A549 (cell line): ENCODE measurements at places on chromosomes 5 and 9.

DNA sequence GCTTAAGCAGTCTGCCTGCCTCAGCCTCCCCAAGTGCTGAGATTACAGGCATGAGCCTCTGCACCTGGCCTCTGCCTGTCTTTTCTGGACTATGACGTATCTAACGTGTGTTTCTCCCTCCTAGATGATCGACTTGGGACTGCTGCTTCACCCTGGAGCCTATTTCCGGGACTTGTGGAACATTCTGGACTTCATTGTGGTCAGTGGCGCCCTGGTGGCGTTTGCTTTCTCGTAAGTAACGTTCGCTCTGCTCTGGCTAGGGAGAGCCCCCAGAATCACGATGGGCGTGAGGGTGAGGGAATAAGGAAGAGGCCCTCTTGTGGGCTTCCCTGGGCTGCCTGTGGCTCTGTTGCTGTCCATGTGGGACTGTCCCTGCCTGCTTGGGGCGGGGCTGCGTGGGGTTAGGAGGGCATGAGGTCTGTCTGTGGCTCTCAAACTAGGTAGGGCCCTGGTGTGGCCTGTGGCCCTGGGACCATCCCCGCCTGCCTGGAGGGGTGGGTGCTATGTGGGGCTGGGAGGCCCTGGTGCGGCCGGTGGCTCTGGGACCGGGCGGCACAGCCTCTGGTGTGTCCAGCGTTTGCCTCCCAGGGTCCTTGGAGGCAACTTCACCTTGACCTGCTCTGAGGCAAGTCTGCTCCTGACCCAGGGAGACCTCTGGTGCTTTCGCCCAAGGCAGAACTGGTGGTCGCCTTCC, 171.7 kb downstream of the CACNA1B start:
- no peak for DNase-seq

DNA sequence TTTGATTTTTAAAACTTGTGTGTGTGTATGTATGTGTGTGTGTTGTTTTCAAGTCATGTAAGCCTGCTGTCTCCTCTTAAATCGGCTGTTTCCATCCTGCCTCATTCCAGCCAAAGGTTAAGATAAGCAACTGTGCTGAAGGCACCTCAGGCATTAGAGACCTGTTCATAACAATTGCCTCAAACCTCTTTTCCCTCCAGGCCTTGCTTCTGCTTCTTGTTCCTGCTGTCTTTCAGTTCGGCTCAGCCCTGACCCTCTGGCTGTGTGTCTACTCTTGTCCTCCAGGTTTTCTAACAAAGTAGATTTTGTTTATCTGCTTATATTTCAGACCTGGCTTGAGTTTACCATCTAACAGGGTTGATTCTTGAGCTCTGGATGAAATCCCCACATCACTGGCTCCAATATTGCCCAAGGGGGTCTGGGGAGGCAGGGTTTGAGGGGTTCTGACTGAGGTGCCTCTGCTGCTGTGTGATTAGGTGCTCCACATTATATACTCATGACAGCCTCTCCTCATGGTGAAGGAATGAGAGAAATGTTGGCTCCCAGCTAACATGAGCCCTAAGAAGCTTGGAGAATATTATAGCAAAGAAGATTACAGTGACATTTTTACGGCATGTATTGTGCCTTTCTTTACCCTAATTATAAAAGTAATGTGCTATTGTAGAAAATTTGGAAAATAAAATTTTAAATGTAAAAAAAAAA, 229.7 kb upstream of the PIK3R1 start:
- DNase-seq: no peak

DNA sequence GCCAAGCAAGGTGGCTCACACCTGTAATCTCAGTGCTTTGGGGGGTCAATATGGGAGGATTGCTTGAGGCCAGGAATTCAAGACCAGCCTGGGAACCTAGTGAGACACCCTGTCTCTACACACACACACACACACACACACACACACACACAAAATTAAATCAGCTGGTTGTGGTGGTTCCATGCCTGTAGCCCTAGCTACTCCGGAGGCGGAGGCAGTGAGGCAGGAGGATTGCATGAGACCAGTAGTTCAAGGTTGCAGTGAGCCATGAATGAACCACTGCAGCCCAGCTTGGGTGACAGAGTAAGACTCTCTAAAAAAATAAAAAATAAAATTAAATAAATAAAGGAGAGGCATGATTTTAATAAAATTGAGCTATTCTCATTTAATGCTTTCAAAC, 13.1 kb downstream of the CEMIP2 start:
- no peak for DNase-seq

DNA sequence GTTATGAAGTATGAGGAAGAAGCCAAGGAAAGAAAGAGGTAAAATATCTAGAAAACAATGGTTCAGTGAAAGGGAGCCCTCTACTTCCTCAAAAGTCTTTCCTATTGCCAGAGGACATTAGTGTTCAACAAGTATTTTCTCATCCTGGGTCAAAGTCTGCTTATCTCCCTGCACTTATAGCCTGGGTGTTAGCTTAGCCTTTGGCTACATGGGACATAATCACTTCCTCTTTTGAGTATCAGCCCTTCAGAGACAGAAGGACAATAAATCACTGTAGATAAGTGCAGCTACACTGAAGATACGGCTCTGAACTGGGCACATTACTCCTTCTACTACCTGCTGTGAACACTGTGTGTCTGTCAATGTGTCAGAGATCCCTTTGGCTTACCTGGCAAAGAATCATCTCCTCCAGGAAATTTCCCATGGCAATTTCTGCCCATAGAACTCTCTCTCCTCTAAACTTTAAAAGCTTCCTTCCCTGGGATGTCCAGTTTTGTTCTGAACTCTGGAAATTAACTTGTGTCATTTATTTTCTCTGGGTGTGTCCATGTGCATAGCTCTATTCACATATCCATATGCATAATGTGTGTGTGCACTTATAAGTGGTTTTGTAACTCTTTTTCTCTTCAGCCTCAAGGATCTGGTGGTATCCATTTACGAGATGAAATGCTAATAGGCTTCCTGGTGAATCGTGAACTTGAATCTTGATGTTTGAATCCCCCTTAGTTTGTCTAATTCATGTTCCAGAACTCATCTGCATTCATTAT, 30.0 kb upstream of the RECK start:
- DNase-seq: no peak

- no peak for DNase-seq
Measured at GRCh38 chr5:82603033-82603987, 325.2 kb upstream of the RPS23 start.

DNA sequence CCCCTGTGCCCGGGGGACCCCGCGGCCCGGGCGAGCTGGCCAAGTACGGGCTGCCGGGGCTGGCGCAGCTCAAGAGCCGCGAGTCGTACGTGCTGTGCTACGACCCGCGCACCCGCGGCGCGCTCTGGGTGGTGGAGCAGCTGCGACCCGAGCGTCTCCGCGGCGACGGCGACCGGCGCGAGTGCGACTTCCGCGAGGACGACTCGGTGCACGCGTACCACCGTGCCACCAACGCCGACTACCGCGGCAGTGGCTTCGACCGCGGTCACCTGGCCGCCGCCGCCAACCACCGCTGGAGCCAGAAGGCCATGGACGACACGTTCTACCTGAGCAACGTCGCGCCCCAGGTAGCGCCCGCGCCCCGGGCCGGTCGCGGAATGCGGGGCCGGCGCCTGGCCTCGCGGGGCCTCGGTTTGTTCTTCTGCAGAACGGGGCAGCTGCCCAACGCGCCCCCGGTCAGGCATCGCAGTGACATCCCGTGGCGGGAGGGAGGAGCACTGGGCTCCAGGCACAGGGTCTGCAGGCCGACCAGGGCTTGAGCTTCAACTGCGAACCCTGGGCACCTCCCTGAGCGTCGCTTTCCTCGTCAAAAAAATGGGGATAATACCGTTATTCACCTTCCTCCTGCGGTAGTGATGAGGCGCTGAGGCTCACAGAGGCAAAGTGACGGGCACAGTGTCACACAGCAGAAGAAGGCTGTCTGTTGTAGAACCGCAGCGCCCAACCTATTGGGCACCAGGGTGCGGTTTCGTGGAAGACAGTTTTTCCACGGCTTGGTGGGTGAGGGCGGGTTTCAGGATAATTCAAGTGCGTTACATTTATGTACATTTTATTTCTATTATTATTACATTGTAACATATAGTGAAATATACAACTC, 777 bp downstream of the ENDOG start:
- DNase-seq: no peak

- no peak for DNase-seq
Measured at GRCh38 chr9:103514767-103515166, 519.6 kb downstream of the CYLC2 start.

DNA sequence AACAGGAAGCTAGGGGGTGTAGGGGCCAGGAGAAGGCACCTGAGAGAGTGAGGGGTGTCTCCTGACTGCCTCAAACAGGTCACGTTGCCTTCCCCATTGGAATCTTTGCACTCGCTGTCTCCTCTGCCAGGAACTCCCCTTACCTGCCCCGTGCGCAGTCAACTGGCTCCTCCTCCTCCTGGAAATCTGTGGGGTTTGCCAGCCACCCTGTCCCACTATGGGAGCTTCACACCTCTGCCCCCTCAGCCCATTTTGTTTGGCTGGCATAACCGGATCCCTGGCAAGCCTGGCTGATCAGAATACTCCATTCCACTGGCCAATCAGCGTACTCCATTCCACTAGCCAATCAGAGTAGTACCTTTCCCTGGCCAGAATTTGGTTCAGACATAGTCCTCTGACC, 10.4 kb upstream of the SLC34A1 start:
- no peak for DNase-seq

GRCh38 chr9:8348756-8349155, 549.2 kb upstream of the DMAC1 start:
- no peak for DNase-seq

DNA sequence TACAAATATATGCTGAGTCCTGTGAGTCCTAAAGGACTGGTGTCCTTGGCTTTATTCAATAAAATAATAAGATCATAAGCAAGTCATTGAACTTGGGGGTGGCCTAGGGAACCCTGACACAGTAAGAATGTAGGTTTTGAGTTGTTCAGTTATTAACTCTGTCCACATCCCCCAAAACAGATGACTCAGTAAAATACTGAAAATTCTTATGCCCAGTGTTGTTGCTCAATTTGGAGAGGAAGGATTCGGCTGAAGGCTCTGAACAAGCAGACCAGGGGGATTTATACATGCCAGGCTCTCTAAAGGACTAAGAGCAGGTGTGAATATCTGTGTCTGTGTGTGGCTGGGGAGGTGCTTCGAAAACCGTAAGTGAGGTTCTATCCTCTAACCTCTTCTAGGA, 173.7 kb downstream of the RMI1 start:
- DNase-seq: no peak
